ENCODE measurements at places on chromosomes 5 and 9.

DNA sequence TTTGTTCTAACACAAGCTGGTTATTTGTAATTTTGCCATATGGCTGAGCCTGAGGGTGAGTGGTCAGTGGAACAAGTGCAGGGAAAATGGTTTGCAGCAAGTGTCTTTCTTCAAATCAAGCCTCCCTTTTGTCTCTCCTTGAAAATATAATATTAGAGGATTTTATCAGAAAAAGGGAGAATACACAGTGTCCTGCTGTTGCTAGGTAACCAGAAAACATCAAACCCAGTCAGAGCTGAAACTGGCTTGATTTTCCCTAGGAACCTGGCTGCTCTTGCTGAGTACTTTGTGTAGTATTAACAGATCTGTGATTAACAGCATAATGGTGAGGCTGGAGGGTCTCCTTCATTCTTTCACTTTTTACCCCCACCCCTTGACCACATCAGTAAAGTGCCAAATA, 314.0 kb downstream of the ARHGEF28 start:
- no peak for DNase-seq

DNA sequence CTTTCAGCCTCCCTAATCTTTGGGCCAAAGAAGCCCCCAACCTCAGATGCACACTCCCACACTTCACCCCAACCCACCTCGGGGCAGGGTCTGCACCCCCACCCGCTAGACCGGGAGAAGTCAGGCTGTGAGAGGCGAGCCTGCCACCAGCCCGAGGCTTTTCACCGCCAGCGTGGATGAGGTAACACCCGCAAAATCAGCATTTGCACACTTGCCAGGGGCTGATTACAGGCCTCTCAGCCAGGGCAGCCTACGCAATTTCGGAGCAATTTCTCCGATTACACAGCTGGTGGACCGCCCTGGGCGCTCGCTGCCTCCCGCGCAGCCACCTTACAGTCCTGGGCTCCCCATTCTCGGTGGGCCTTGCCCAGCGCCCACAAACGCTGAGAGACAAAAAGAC, 68.5 kb downstream of the FOXD1 start:
- no peak for DNase-seq

DNA sequence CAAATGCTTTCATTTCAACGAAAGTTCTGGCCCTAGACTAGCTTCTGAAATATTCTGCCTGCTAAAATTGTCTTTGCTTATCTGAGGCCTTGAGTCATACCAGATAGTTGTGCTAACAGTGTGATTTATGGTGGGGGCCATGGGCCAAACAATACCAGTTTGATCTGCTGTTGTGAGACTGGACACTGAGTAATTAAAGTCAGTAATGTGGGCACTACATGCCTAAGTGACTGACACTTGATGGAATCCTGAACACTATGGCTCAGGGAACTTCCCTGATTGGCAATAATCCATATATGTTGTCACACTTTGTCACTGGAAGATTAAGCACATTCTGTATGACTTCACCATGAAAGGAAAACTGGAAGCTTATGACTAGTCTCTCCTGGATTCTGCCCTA, 127.6 kb upstream of the CYLC2 start:
- no peak for DNase-seq

DNA sequence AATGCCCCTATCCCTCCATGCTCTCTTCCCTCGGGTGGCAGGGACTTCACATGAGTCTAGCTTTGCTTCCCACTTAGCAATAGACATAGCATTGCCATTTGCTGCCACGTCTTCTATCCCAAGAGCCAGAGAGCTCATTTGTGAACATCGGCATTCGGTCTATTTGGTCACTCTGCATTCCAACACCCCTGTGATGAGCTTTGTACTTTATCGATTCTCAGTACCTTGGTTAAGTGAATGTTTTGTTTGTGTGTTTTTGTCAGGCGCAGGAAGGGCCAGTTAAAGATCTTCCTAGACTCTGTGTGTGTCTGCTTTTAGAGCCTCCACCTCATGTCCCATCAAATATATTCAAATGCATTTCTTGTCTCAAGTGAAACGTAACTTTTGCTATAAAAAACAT, 141.7 kb downstream of the TARS1 start:
- DNase-seq = no peak

DNA sequence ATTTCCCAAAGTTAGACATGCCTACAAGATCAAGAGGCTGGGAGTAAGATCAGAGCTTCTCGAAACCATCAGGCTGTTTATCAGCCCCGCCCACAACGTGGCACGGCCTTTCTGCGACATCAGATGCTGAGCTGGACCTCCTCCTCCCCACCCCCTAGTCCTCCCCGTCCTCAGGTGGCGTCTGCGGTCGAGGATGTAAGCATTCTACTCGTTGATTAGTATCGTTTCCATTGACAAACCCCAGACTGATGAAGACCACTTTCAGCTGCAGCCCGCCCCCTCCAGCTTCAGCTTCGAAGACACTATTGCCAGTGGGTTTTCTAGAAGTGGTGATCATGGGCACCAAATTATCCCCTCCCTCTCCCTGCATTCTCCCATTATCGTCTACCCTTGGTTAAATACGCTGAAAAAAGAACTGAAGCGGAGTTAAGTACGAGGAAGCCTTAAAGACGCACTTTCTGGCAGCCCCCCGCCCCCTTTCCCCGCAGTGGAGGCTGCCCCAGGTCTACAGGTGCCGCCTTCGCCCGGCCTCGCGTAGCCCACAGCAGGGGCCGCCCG, 1.1 kb downstream of the PPIC start:
- no peak for DNase-seq

DNA sequence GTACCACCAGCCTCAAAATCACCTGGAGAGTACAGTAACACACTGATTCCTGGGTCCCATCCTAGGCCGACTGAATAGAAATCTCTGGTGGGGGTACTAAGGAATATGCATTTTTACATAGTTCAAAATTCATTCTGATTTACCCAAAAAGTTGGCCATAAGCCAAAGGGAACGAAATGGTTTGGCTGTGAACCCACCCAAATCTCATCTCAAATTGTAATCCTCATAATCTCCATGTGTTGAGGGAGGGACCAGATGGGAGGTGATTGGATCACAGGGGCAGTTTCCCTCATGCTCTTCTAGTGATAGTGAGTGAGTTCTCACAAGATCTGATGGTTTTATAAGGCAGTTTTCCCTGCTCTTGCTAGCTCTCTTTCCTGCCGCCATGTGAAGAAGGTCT, 31.1 kb downstream of the MEGF9 start:
- no peak for DNase-seq

GRCh38 chr5:128673970-128674369, 135.9 kb upstream of the FBN2 start:
- no peak for DNase-seq

DNA sequence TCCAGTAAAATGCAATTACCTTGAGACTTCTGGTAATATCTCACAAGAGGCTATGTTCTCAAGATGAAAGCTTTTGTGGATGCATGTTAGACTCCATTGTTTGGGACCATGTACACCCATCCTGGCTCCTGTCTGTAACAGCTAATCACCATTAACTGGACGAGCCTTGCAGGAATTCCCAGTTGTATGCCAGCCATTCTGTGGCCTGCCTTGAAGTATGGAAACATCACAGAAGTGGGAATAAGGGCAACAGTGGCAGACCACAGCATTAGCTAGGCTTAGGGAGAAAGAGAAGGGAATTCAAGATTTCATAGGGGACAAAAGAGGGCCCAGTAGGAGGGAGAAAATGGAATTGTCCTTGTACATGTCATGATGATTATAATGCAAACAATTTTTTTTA, 79.0 kb downstream of the RORB start:
- no peak for DNase-seq

- no peak for DNase-seq
Measured at GRCh38 chr9:7342736-7343135, 456.8 kb downstream of the DMAC1 start.

GRCh38 chr9:124532897-124533296, 25.7 kb upstream of the NR5A1 start:
- no peak for DNase-seq

Measured in smooth muscle cell of the brain vasculature (primary cell).